ENCODE measurements at places on chromosomes 12 and 14.

DNA sequence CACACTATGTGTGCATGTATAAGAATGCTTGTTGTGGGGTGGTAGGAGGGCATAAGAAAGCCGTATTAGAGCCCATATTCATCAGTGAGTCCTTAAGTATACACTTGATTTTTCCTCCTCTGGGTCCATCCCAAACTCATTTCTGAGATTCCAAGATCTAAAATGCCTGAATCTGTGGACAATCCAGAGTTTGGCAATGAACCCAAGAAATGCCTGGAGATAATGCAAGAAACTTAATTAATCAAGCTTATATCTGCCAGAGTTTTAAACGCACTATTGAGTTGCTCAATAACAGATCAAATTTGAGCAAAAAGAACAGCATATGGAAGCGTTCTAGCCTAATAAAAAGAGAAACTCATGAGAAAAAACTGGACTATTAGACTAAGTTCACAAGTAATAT lies 143.4 kb upstream of the NAV3 start:
- DNase-seq: no peak

DNA sequence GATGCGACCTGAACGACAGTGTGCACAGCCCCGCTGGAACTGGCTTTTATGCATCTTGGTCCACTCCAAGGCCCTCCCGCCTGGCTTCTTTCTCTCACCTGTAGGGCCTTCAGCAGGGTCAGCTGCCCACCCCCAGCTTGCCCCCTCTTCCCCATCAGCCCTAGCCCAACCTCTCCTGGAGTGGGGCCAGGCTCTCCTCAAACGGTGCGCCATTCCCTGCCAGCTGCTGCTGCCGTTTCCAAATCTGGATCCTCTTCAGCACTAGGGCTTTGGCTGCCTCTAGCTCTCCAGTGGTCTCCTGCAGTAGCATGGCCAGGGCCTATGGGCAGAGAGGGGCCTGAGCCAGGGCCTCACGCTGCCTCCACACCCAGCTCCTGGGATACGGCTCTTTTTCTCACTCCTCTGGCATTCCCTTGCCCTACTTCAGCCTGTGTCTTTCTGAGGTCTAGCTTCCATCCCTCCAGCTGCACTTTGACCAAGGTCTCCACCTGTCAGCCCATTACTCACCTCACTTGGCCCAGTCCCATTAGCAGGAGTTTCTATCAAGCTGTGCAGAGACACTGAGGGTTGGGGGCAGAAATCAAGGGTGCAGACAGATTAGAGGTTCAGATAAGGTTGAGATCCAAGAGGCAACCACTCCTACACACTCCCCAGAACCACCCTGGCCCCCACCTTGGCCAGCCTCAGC lies 5.0 kb downstream of the STAT6 start:
- no peak for DNase-seq

GRCh38 chr12:7403466-7403865 lies 40.5 kb downstream of the CD163L1 start:
- no peak for DNase-seq

- DNase-seq: no peak
These were observed 214.3 kb upstream of the CDKN3 start for GRCh38 chr14:54182419-54183045.

DNA sequence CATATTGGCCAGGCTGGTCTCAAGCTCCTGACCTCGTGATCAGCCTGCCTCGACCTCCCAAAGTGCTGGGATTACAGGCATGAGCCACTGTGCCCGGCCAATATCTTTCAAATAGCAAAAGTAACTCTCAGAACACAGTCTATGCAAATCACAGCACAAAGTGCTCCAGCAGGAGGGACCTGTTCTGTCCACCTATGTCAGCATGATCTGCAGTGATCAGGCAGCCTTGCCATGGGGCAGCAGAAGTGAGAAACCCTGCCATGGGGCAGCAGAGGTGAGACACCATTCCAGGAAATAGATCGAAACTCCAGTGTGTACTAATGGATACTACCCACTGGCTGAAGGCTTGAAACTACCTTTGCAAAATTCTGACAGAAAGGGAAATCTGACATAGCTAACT lies 78.5 kb upstream of the EIF5 start:
- DNase-seq: no peak

GRCh38 chr12:100956311-100956852 lies 161.8 kb downstream of the ANO4 start:
- DNase-seq: no peak

- DNase-seq: no peak
These were observed 2.3 kb upstream of the MAP3K9 start for GRCh38 chr14:70811578-70811977.

- DNase-seq: no peak
These were observed 2.0 kb downstream of the C3AR1 start for GRCh38 chr12:8064131-8064530.

- no peak for DNase-seq
These were observed 39.5 kb upstream of the SLC38A4 start for GRCh38 chr12:46865311-46865710.

DNA sequence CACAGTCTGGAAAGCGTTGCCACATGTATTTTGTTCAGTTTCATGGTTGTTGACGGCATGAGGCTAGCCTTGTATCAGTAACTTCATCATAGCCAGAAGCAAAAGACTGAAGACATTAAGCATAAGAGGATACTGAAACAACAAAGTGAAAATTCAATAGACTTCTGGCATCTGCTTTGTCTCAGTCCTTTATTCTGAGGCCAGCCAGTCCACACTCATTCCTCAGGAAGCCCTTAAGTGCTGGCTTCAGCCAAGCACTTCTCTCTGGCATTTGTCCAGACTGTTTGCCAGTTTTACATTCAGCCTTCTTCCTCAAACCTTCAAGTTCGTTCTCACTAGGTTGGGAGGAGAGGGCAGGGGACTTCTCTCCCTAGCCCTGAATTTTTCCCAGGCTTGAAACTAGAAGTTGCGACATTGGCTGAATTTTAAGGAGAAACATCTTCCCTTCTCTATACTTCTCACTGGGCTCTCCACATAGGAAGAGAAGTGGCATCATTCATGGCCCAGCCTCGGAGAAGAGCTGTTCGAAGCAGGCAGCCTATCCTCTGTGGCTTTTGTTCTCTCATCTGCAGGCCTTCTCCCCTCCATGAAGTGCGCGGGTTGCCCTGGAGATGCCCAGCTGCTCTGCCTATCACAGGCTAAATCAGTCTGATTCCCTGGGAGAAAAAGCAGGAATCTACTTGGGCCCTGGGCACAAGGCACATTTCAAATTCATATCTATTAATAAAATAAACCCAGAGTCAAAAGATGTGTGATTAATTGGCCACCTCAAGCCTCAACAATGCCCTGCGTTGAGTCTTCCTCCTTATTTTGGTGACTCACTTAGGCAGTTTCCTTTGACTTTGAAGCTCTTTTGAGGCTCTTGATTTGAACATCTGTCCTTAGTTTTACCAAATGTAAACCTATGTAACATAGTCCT lies 130.9 kb upstream of the PLEKHA5 start:
- no peak for DNase-seq

GRCh38 chr14:30296931-30297405 lies 262.0 kb upstream of the G2E3 start:
- no peak for DNase-seq

GRCh38 chr12:53065975-53066931 lies 12.9 kb downstream of the SPRYD3 start:
- peak; percentile 67 for DNase-seq

DNA sequence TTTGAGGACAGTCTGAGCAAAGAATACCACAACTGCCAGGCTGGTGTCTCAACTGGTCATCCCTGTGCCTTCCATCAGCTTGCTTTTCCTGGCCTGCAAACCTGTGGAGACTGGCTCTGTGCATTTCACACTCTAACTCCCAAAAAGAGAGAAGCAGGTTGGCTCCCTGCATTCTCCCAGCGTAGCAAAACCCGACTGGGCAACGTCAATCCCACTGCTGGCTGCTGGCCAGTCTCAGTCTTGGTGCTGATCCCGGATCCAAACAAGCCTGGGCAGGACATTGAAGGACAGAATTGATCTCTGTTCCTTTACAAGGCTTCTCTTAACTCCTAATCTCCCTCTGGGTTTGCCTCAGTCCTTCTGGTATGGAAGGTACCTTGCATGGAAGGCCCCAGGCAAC lies 65.4 kb downstream of the FZD10 start:
- no peak for DNase-seq

DNA sequence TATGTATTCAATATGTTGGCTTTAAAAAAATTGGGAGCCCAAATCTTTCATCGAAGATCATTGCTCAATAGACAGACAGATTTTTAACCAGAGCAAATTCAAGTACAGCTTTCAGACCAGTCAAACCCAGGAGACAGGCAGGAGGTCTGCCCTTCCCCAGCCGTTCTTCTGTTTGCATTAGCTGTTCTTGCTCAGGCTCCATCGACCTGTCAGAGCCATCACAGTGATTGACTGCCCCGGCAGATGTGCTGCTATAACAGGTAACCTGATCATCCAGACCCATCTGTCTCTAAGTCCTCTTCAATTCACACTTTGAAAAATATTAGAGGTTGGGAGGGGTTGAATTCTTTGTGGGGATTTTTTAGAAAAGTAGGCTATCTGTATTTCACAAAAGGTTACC lies 453.5 kb downstream of the FOXG1 start:
- DNase-seq: no peak

- no peak for DNase-seq
These were observed 22.0 kb upstream of the ULK1 start for GRCh38 chr12:131872154-131873051.

DNA sequence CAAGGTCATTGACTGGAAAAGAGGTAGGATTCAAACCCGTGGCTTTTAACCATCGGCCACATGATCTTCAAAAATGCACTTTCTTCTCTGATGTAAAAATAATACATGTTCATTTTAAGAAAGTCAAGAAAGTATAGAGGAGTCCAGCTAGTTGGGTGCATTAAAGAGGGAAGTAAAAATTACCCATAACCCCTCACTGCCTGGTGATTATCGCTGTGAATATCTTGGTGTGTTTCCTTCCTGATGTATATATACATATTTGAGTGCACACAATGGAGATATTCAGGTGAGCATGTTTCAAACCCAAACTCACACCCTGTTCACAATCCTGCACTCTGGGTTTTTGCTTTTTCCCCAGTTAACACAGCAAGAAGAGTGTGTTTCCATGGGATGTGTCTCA lies 47.5 kb upstream of the OAS1 start:
- no peak for DNase-seq

GRCh38 chr12:26813812-26814211 lies 19.2 kb downstream of the ITPR2 start:
- DNase-seq: no peak

DNA sequence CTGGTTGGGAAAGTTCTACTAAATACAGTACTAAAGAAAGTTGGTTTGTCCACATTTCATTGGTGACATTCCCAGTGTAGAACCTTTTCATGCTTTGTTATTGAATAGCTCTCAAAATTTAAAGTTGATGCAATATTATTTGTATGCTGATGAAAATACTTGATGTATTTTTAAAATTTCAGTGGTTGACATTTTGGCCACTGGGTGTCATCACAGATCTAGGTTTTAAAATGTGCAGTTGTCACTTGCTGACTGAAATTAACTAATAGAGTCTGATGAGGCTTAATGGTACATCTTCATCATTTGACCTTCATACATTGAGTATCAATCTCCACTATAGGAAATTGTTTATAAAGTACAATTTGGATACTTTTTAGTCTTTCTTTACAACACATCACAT lies 37.1 kb downstream of the CMAS start:
- peak; percentile 30 for DNase-seq

DNA sequence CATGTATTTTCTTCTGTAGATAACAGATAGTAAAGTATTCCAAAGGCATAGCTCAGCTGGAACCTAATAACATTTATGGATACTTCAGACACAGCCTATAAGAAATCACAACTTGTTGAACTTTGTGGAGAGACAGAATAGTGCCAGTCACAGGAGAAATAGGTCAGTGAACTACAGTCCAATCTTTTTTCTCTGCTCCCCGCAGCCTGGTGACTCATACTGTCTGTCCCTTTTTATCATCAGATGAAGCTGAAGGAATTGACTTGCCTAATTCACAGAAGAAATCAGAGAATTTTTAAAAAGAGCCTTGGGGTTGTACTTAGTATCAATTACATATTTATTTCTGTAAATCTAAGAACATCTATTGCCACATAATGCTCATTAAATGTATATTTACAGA lies 222.3 kb downstream of the ALG10 start:
- no peak for DNase-seq

- DNase-seq: no peak
These were observed 102.0 kb upstream of the MYL2 start for GRCh38 chr12:111022386-111022785.

DNA sequence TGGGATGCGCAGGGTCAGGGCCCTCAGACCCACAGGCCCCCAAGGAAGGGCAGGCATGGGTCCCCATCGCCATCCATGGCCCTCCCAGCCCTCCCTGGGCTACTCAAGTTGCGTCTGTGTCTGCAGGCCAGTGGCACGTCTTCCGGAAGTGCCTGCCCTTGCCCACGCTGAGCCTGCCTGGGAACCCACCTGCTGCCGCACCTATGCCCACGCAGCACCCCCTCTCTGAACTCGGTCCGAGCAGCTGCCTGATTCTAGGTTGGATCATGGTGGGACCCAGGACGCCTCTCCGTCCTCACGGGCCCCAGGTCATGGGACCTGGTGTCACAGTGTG lies 182.8 kb downstream of the ADGRD1 start:
- DNase-seq: no peak

DNA sequence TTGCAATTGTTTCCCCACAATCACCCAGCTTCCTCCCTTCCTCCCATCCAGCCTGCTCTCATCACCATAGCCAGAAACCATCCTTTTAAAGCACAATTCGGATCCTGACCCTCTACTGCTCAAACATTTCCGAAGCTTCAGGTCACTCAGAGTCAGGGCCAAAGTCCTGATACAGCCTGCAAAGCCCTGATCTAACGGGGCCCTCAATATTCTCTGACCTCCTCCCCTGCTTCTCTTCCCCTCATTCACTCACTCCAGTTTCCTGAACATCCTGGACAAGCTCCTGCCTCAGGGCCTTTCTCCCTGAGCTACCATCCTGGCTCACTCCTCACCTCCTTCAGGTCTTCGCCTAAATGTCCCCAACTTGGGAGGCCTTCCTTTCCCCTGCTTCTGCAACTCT lies 46.1 kb downstream of the PITPNM2 start:
- no peak for DNase-seq

GRCh38 chr14:22231018-22231417 lies 358.0 kb downstream of the DAD1 start:
- DNase-seq: no peak

DNA sequence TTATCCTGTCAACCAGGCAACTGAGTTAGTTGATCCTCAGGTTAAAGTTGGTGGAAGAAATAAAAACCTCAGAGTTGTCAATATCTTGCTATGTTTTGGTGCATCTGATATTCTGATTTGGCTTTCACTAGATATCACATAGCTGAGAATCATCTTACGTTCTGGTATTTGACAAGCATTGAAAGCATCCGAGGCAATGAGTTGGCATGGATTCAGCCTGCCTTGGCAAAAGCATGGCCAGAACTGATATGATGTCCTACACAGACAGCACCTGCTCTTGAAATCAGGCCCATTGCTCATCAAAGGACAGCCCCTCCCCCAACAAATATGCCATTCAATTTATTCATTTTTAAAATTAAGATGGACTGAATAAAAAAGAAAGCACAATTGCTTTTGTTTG lies 320.7 kb upstream of the ATP2B1 start:
- no peak for DNase-seq

DNA sequence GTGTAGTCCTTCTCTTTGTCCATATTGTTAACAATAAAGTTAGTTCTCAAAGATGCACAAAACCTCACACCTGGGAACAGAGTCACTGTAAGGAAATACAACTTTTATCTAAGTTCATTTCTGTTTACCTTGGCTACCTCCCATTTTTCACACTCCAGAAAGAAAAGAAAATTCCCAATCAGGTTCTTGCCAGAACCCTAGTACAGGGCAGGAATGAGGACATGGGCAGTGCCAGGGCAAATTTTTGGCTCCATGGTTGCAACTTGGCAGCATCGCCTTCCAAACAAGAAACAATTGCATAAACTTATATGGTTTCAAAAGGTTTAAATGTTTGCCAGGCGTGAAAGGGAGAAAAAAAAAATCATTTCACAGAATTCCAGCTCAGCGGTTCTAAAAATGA lies 296.3 kb upstream of the PRKD1 start:
- DNase-seq: no peak
